ENCODE measurements at places on chromosomes 3 and 15. TPM values are rescaled to one million over a fixed set of nuclear protein-coding genes. Genes with fewer than 3 reads are reported as not detected.

DNA sequence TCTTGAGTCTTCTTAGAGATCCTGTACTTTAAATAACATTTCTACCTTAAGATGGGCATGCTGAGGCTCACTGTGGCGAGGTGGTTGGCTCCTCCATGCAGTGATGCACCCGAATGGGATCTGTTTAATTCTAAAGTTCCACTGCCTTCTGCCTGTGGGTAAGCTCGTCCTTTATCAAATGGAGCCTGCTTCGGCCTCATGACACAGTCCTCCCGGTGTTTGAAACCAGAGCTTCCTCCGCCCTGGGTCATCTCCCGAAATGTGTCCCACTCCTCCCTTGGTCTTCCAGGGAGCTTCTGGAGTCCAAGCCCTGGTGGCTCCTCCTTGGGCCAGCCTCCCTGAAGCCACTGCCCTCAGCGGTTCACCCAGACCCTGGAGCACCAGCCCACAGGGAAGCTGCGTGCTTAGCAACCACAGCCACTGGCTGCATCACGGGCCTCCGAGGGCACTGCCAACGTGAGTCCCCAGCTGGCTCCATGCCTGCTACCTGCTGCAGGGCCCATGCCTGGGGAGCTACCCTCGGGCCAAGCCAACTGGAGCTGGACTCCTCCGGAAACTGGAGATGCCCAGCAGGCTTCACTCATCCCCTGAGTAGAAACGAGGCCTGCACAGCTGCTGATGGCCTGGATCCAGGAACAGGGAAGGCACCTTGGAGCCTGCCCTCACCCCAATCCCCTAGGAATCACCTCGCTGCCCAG lies 3.3 kb downstream of the RHCG start:
- no peak for DNase-seq

DNA sequence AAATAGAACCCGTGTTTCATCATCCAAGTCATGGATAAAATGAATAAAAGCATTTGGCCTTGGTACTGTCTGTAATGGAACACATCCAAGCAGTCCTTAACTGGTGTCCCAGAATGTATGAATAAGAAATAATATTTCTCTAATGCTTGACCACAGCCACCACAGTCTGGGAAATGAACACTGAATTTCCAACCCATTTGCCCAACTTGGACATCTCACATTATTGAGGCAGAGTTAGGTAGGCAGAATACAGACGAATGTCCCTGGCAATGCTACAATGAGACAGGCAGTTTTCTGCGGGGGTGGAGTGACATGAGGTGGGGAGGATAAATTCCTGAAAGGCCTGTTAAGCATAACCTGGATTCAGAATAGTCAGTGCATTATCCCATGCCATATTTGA lies 245.7 kb downstream of the ZIC1 start:
- DNase-seq = no peak

- DNase-seq = peak; percentile 89
Observed at GRCh38 chr3:32569540-32570420, 878 bp downstream of the DYNC1LI1 start.

DNA sequence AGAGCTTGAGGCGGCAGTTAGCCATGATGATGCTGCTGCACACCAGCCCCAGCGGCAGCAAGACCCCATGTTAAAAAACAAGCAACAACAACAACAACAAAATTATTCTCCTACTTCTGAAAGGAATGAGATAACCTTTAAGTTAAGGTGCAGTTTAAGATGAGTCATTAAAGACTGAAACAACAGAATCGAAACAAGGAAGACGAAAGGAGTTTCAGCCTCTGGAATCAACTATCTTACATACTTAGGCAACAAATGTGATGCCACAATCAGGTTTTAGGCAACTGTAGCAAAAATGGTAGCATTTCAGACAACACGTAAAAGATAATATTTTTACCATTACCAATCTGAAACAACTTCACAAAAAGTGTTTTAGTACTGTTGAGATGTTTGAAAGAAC lies 12.2 kb downstream of the SCAANT1 start:
- no peak for DNase-seq

DNA sequence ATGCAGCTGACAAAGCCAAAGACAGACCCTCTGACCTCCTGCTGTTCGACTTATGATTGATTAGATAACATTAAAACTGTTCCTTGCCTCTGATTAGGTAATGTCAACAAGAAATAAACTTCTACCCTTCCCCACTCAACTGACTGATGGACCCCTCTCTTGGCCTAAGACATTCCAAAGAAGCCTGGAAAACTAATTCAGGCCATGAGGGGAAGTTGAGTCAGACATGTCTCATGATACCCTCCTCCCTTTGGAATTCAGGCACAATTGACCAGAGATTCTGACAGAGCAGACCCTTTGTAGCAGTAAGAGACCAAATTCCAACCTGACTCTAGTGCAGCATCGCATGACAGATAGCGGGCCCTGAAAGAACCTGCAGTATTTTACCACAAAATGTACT lies 354.5 kb downstream of the OCA2 start:
- DNase-seq = no peak

GRCh38 chr15:40595219-40595618 lies 1.2 kb downstream of the KNL1 start:
- no peak for DNase-seq

- DNase-seq = peak; percentile 83
Observed at GRCh38 chr15:67834581-67835296, 5.1 kb downstream of the RNU6-1 start.

DNA sequence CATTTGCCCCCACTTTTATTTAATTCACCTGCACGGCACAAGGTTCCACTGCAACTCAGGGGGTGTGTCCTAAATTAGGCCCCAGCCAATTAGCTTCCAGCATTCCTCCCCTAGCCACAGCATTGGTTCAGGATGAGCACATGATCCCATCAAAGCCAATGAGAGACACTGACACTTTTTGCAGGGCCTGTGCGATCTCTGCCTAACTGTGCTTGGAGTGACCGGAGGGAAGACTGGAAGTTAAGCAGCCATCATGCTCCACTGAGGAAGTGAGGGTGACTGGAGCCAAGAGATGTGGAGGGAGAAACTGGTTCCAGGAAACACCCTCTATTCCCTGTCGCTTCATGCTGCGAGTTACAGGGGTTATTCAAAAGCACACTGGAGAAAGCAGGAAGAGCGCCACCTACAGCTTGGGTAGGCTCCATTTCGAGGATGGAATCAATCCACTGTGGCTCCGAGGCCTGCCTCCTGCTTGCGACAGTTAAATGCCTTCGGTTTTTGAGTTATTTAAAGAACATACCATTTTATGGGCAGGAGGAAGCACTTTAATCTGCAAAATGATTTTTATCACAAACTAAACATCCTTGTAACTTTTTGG lies 122.2 kb upstream of the WNT5A start:
- no peak for DNase-seq

DNA sequence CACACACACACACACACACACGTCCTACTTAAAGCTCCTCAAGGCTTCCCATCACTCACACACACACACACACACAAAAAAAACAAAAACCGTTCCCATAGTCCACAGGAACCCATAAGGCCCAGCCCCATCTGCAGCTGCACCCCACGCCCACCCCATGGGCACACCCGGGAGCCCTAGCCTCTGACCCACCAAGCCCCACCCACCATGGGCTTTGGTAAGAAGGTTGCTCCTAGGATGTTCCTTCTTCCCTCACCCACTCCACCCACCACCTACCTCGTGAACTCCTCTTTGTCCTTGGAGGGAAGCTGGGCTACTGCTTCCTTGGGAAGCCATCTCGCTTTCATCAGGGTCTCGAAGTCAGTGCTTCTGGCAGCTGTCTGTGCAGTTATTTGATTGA lies 115.1 kb downstream of the TPRA1 start:
- no peak for DNase-seq

DNA sequence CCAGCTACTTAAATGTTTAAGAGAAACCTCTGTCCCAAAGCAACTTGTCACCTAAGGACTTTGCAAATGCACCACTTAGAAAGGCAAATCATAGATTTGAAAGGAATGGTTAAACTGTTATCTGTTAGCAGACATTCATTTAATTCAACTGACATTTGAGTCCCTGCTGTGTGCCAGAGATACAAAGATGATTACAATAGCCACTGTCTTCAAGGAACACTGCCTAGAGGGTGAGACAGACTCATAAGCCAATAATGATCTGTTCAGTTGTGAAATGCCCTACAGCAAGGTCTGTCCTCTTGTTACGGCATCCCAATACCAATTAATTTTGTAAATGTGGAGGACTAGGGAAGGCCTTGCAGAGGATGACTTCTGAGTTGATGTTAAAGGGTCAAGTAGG lies 113.1 kb downstream of the ATG7 start:
- no peak for DNase-seq

- DNase-seq = no peak
Observed at GRCh38 chr15:43845421-43845820, 18.6 kb downstream of the WDR76 start.

DNA sequence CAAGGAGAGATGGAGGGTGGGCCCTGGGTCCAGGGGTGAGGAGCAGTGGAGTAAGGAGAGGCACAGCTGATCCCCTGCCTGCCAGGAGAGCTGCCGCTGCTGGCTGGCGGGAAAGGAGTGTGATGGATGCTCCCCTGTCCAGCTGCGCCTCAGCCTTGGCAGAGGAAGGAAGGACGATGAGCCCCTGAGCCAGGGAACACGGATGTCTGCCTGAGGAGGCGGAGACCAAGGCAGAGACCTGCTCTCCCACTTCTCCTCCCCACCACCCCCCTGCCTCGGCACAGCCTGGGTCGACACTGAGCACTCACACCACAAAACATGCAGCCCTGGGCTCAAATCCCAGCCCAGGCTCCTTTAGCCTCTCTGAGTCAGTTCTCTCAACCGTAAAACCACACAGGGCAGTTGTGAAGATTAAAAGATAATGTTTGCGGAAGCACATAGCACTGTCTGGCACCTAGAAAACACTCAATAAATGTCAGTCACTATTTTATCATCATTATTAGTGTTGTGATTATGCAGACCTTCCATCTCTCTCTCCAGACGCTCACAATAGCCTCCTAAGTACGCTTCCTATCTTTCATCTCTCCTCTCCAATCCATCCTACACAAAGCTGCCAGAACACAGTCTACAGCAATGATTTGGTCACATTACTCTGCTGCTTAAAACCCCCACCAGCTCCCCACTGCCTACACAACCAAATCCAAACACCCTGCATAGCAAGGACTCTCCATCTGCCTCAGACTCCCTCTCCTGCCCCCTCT lies 52.2 kb downstream of the SEMA5B start:
- DNase-seq = peak; percentile 77

GRCh38 chr15:45646220-45646619 lies 11.4 kb downstream of the SQOR start:
- no peak for DNase-seq

DNA sequence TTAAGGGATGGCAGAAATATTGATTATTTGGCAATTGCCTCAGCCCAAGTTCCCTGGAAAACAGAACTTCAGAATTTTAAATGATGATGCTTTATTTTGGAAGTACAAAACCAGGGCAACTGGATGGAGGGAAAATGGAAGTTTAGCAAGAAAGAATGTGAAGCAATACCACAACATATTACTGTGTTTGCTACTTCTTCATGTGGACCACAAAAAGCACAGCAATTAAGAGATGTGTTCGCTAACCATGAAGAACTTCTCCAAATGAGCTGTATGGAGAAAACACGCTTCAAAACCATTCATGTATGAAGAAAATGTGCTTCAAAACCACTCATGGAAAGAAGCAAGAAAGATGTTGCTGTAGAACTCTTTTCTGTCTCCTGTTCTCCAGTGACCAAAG lies 64.7 kb upstream of the ARL6 start:
- DNase-seq = no peak

DNA sequence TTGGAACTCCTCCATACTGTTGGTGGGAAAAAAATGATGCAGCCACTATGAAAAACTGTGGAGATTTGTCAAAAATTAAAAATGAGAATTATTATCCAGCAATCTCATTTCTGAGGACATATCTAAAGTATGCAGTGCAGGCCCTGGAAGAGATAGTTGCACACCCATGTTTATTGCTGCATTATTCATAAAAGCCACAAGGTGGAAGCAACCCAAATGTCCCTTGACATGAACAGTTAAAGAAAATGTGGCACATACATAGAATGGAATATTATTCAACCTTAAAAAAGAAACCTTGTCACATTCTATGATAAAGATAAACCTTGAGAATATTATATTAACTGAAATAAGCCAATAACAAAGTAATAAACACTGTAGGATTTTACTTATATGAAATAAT lies 80.9 kb upstream of the ARHGEF26 start:
- no peak for DNase-seq

DNA sequence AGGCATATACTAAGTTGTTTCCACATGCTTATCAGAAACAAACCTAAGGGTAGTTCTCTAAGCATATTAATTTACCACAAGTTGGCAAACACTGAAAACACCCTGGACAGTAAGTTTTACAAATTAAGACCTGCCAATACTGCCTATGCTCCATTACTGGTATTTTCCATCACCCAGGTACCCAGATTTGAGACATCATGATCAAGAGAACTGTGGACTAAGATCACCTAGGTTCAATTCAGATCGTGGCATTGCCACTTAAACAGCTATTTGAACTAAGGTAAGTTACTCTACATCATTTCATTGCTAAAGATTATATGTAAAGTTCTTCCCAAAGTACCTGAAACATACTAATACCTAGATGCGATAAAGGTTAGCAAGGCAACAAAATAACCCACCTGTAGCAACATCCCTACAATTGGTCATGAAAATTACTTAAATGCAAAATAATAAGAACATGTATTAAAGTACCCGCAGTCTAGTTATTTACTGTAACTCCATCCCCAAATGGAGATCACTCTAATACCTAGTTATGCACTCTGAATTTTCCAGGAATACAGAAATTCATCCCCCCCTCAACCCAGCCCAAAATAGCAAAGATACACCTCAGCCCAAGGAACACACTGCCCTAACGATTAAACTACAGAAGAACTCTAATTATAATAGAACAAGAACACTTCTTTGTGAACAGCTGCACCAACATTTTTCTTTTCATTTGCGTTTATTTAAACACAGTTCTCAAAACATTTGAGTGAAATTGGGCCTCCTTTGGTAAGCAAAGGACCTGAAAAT lies 21.6 kb downstream of the TRA2B start:
- DNase-seq = no peak

DNA sequence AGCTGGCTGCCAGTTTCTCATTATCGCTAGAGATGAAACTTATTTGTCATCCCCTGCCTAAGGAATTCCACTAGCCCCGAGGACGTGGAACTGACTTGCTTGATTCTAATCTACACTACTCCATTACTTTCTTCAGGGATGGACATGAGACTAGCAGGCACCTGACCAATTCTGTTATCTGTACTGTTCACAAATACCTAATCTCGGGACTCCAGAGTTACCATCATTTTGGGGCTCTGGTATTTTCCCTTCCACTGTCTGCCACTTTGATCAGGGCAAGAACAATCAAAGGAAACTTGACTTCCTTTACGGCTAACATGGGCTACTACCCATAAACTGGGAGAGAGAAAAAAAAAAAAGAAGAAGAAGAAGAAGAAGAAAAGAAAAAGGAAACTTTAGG lies 27.8 kb downstream of the BMF start:
- no peak for DNase-seq

Gene LIPH
- 0.21 TPM for total RNA-seq

Gene LTF
- total RNA-seq = not detected

Gene SENP7
- 11.6 TPM for total RNA-seq

Gene MAPKAPK3
- total RNA-seq = 72.5 TPM

Gene PLA2G4D
- 0.17 TPM for total RNA-seq

Gene SNAP23
- total RNA-seq = 56.6 TPM

Gene MESP2
- total RNA-seq = 2.0 TPM

Gene ANXA2
- total RNA-seq = 577 TPM

Gene UCN2
- 0.15 TPM for total RNA-seq

All from H7 (cell line).